ENCODE measurements at places on chromosomes 1 and 21.

- no peak for DNase-seq
Observed at GRCh38 chr1:103958699-103959098, 209.0 kb downstream of the AMY1C start.

DNA sequence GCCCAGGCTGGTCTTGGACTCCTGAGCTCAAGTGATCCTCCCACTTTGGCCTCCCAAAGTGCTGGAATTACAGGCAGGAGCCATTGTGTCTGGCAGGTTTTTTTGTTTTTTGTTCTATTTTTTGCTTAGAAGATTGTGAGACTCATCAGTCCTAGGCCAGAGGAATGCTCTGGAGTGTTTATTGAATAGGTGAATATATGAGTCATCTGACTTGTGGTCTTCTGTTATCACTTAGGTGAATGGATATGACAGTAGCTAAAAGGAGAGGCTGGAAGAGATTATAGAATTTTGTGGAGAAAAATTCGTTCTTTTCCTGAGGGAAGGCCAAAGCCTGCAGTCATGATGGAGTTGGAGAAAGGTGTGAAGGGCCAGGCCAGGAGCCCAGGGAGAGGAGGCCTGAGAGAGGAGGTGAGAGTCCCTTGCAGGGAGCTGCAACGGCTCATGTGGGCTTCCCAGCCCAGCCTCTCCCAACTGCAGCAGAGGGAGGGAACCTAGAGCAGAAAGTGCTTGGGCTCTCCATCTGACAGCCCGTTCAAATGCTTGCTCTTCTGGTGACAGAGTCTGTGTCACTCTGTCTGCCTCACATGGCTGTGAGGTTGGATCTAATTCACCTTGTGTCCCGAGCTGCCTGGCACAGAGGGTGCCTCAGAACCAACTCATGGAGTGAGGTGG lies 31.6 kb upstream of the ACOT11 start:
- DNase-seq, result peak; percentile 59

DNA sequence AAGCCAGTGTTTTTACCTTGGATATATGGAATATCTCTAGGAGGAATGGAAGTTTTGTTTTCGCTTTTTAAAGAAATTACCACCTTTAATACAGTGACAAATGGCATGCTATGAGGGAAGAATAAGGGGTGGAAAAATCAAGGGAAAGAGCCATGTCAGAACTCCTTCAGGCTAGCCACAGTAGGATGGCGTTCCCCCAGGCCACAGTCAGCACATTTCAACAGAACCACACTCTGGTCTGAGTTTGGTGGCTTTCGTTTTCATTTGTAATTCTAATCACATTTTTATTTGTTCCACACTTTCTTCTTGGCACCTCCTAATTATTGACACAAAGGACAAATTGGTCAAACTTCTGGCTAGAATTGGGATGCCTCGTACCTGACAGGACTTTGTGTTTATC lies 60.3 kb upstream of the RCOR3 start:
- DNase-seq, result no peak

DNA sequence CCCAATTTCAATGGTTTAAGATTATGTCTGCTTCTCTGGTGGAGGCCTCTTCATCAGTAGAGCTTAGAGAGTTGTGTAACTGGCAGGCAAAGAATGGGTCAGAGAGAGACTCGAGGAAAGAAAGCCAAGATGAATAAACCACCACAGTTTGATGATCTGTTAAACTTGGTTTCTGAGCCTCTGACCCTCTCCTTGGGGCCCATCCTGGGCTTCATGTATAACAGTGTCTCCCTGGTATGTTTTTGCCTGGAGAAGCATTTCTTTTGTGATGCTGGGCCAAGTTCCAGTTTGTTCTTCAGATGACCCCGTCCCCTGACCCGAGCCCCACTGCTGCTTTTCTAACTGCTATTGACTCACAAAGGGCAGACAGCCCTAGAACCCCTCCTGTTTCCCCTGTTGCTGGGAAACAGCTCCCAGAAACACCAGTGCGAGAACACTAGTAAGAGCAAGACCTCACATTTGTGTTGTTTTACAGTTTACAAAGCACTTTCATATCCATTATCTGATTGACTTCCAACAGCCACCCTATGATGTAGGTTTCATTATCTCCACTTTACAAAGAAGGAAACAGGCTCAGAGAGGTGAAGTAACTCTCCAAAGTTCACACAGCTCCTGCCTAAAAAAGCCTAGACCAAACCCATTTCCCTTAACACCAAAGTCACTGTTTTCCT lies 9.0 kb downstream of the CD2 start:
- DNase-seq, result no peak

DNA sequence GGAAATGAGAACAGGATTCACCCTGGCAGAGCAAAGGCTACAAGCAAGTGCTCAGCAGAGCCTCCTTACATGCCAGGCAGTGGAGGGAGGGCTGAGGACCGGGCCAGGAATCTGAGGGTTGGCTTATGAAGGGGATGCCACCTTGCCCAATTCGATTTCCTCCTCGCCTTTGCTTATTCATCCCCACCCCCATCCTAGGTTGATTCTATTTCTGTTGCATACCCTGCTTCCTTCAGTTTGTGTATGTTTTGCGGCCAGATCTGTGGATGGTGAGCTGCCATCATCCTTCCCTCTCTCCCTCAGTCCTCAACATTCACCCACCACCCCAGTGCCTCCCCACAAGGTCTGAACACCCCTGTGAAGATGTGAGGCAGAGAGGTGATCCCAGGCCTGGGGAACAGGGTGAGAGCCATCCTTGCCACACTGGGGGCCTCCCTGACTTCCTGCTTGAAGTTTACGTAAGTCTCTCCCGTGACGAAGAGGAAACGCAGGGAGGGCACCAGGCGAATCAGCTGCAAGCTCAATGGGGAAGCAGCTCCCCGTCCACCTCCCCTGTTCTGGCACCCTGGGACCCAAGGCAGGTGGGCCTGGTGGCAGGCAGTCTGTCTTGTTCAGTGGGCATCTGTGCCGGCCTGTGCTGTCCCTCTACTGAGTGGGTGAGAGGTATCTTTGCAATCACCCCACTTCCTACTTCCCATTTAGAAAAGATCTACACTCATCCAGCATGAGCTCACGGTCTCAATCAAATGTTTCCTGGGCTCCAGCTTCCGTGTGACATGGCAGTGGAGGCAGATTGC lies 50.6 kb upstream of the CNTN2 start:
- no peak for DNase-seq

DNA sequence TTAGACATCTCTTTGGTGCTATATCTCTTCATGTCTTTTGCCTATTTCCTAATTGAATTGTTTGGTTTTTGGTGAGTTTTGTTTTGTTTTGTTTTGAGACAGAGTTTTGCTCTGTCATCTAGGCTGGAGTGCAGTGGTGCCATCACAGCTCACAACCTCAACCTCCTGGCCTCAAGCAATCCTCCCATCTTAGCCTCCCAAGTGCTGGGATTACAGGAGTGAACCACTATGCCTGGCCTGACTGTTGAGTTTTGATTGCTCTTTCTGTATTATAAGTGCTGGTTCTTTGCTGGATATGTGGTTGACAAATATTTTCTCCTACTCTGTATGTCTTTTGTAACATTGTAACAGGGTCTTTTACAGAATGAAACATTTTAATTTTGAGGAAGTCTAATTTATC lies 38.0 kb downstream of the NAV1 start:
- DNase-seq, result no peak

DNA sequence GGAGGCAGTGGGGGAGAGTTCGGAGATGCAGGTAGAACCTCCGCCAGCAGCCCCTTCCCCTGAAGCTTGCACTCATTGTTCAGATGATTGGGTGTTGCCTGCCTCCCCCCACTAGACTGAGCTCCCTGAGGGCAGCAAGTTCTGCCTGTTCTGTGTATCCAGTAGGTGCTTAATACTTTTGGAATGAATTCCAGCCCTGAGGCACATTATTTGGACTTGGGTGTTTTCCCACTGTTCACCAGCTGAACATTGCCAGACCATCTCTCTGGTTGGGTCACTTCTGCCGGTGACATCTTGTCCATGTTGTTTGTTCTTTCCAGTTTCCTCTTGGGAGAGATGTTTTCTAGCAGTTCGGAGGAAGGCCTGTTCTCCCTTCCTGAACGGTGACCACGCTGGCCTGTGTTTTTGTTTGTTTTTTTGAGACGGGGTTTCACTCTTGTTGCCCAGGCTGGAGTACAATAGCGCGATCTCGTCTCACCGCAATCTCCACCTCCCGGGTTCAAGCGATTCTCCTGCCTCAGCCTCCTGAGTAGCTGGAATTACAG lies 48.7 kb downstream of the SPSB1 start:
- no peak for DNase-seq

DNA sequence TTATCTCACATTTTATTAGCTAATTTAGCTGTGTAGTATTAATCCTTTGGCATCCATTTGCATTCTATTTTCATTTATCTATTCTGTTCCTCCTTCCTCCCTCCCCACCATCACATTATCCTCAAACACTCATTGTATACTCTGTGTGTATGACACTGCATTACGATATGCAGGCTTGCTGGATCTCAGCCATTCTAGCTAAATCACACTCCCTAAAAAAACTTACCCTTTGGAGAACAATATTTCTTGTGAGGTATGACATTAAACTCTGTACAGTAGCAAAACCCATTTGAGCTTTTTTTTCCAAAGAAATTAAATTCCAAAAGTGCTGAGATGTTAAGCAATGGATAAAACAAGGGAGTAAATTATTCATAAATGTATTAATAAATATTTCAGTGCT lies 11.4 kb upstream of the RAB3GAP2 start:
- DNase-seq, result no peak

GRCh38 chr1:190904091-190904695 lies 426.5 kb upstream of the BRINP3 start:
- DNase-seq, result peak; percentile 75

- DNase-seq, result peak; percentile 56
Observed at GRCh38 chr1:10646347-10646861, 150.0 kb downstream of the CASZ1 start.

- no peak for DNase-seq
Observed at GRCh38 chr1:113692342-113692741, 66.9 kb downstream of the PHTF1 start.

GRCh38 chr1:44347280-44347679 lies 7.8 kb downstream of the ERI3 start:
- DNase-seq, result peak; percentile 53

- no peak for DNase-seq
Observed at GRCh38 chr21:34696121-34696520, 27.3 kb downstream of the CLIC6 start.

GRCh38 chr1:24934310-24935195 lies 4.5 kb upstream of the RUNX3 start:
- no peak for DNase-seq

DNA sequence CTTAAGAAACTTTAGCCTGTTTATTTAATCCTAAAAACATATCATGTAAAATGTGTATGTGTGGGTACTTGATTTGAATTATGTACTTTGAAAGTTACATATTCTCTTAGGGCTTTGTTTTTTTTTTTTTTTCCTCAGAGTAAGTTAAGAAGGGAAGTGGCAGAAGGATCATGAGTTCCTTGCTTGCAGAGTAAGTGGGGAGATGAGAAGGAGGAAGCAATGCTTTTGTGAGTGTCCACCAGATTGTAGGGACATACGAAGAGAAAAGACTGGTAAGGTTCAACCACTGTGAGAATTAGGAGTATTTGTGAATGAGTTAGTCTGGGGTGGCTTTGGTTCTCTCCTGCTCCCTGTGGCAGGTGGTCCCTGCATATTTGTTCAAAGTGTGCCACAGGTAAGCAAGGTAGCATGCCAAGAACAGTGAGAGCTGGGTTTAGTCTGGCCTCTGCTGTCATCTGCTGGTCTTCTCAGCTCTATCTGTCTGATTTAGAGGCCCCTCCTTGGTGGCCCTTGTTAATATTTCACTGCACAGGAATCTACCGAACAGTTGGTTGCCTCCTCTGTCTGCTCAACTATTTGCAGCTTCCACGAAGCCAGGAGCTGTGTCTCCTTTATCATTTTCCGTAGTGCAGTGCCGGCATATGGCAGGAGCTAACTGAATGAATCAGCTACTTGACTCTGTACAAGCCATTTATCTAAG lies 9.5 kb downstream of the DNM3 start:
- no peak for DNase-seq

- no peak for DNase-seq
Observed at GRCh38 chr1:20224546-20224945, 38.2 kb upstream of the PLA2G2C start.

- no peak for DNase-seq
Observed at GRCh38 chr1:101365186-101365585, 128.4 kb downstream of the S1PR1 start.

DNA sequence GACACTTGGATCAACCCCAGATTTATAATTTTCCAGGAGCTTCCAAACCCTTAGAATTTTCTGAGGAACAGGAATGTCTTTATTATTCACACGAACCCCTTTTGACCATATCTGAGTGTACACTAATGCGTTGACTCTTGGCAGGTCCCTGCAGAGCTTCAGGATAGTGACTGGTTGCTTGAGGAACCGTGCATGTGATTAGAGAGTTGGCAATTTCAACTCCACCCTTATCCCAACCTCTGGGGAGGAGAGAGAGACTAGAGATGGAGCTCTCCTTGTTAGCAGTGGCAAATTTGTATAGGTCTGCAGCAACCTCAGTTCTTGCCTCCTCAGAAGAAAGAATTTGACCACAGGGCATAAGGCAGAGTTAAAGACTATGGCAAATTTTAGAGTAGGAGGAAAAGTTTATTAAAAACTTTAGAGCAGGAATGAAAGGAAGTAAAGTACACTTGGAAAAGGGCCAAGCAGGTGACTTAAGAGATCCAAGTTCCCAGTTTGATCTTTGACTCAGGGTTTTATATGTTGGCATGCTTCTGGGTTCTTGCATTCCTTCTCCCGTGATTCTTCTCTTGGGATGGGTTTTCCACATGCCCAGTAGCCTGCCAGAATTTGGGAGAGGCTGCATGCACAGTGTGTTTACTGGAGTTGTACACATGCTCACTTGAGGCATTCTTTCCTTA lies 93.8 kb upstream of the ETV3 start:
- no peak for DNase-seq

- peak; percentile 93 for DNase-seq
Observed at GRCh38 chr1:2229037-2229864, 1.1 kb downstream of the SKI start.

- no peak for DNase-seq
Observed at GRCh38 chr1:92476071-92476631, 10.6 kb downstream of the GFI1 start.

DNA sequence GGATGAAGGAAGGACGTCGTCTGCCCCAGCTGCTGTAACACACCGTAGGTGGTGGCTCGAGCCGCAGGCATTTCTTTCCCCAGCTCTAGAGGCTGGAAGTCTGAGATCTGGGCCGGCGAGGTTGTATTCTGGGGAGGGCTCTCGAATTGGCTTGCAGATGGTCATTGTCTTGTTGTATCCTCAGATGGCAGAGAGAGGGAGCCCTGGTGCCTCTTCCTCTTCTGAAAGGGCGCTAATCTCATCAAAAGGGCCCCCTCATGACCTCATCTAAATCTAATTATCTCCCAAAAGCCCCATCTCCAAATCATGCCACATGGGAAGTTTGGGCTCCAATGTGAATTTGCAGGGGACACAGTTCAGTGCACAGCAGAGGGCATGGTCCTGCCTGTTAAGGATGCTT lies 109.0 kb downstream of the SIK1 start:
- DNase-seq, result no peak

DNA sequence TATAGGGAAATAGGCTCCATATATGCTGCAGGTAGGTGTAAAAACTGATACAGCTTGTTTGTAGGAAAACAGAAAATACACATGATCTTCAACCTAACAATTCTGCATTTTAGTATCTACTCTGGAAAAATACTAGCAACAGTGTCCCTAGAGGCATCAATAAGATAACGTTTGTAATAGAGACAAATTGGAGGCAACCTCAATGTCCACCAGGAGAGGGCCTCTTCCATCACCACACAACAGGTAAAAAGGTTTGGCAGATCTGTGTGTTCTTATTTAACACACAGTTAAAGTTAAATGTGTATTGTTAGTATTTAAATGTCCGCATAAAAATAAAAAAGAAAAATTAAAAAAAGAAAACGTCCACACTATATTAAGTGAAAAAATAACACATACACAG lies 5.4 kb downstream of the EIF2D start:
- DNase-seq, result no peak

- DNase-seq, result peak; percentile 93
Observed at GRCh38 chr1:221612047-221612777, 129.7 kb downstream of the DUSP10 start.
